Activated B cell treated with CpG ODN at 0.5 μM for 24 hours (primary cell): ENCODE measurements at places on chromosomes 3 and 15. TPM values are rescaled to one million over a fixed set of nuclear protein-coding genes. Genes with fewer than 3 reads are reported as not detected.

DNA sequence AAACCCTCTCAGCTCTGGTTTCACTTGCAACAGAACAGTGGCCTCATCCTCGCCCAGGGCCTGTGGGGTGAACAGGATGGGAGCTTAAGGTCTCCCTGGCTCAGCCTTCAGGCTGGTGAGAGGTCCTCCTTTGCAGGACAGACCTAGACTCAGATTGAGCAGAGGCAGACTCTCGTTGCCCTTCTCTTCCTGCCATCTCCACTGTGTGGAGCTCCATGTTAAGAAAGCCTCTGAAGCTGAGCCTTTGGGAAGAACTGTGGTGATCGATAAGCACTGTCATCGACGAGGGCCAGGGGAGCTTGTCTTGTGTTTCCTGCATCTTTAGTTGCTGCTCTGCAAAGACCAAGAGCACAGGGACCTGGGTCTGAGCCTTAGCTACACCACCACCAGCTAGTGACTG is 37.8 kb upstream of the GRIP2 start:
- H3K36me3 ChIP-seq, result no peaks in the 10 kb centered on the region
- H3K4me3 ChIP-seq, result no peak overlapping the region
- no peaks in the 10 kb centered on the region for H3K4me1 ChIP-seq
- no peak overlapping the region for H3K27ac ChIP-seq
- no peak for DNase-seq
- peaks cover 7% of the 10 kb centered on the region for H3K27me3 ChIP-seq

DNA sequence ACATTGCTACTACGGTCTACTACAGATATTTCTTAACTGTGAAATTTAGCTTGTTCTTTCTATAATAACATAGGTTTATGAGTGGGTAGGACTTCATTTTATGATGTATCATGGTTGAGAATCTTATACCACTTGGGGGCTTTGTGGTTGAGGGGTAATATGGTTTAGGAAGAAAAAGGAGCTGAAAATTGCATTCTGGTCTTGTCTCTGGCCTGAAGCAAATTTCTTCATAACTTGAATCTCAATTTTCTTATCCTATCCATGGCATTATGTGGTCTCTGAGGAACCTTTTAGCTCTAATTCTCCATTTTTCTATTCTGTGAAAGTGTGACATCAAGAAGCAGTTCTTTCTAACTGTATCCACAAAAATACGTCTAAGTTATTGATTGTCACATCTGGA is 341.0 kb downstream of the SOX2 start:
- no peak for DNase-seq
- no peaks in the 10 kb centered on the region for H3K4me1 ChIP-seq
- H3K27me3 ChIP-seq, result no peaks in the 10 kb centered on the region
- no peaks in the 10 kb centered on the region for H3K36me3 ChIP-seq

Gene COL7A1
- total RNA-seq, result 0.98 and 1.5 TPM in 2 replicates

- no peak for DNase-seq
- H3K4me1 ChIP-seq, result peaks cover 11% of the 10 kb centered on the region
- no peak overlapping the region for H3K27ac ChIP-seq
- no peaks in the 10 kb centered on the region for H3K27me3 ChIP-seq
- peak overlapping the region; percentile 44 for H3K4me3 ChIP-seq
These were observed 20.1 kb upstream of the PLSCR5 start for GRCh38 chr3:146625186-146625775.

Gene KBTBD13
- not detected in 2 replicates for total RNA-seq

DNA sequence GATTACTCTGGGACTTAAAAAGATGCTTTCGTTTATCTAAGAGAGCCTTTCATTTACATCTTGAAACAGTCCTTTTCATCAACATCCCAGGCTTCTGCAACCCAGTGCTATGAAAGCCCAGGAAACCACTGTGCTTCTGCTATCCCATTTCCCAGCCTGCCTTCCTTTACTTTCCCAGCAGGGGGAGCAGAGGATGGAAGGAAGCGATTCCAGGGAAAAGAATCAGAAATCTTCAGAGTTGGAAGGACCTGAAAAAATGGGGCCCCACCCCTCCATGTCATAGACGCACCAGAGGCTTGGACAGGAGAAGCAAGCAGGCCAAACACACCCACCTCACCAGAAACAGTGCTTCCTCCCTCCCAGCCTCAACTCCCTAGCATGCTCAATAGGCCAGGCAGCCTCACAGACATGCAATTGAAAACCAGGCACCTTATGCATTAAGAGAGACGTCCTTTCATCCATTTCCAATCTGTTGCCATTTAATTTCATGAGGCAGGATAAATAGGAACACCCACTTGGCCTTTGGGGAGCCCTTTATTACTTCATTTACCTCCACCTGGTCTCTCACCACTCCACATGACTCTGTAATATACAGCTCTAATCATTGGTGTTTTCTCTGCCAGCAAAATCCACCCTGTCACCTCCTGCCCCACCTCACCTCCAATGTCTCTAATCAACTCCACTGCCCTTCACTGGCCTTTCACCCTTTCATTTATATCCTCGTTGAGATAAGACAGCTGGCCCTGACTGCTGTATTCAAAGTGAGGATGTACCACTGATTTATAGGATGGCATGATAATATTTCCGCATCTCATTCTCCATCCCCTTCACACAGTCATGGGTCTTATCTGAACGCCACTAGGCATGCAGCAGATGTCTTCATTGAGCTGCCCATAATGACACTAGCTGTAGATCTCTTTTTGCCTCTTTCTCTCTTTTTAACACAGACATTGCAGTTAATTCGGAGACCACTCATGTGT is 583.9 kb downstream of the NTRK3 start:
- no peaks in the 10 kb centered on the region for H3K4me1 ChIP-seq
- H3K27me3 ChIP-seq, result no peaks in the 10 kb centered on the region
- DNase-seq, result no peak
- H3K27ac ChIP-seq, result no peak overlapping the region
- no peaks in the 10 kb centered on the region for H3K36me3 ChIP-seq

Gene MB21D2
- total RNA-seq, result 0.09 and 0.15 TPM in 2 replicates

GRCh38 chr3:194203482-194204041 is 67.6 kb downstream of the HES1 start:
- peak overlapping the region; percentile 54 for H3K27ac ChIP-seq
- peaks cover 33% of the 10 kb centered on the region for H3K27me3 ChIP-seq
- peak; percentile 32 for DNase-seq

DNA sequence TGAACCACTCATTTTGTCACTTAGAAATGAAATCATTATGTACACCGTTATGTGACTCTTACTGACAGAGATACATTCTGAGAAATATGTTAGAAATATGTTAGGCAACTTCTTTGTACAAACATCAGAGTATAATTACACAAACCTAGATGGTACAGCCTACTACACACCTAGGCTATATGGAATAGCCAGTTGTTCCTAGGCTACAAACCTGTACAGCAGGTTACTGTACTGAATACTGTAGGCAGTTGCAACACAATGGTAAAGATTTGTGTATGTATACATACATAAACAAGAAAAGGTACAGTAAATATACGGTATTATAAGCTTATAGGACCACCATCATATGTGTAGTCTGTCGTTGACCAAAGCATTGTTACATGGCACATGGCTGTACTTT is 3.7 kb downstream of the SACM1L start:
- H3K4me1 ChIP-seq, result peaks cover 84% of the 10 kb centered on the region
- peaks cover 52% of the 10 kb centered on the region for H3K36me3 ChIP-seq
- peaks cover 3% of the 10 kb centered on the region for H3K27me3 ChIP-seq
- peak overlapping the region; percentile 35 for H3K27ac ChIP-seq
- H3K4me3 ChIP-seq, result no peak overlapping the region

- H3K4me3 ChIP-seq, result peak overlapping the region; percentile 3
- no peak overlapping the region for H3K27ac ChIP-seq
- no peaks in the 10 kb centered on the region for H3K36me3 ChIP-seq
- peaks cover 3% of the 10 kb centered on the region for H3K27me3 ChIP-seq
- DNase-seq, result no peak
- peaks cover 9% of the 10 kb centered on the region for H3K4me1 ChIP-seq
These were observed 141.9 kb upstream of the CCDC54 start for GRCh38 chr3:107235193-107235927.

GRCh38 chr3:52399593-52399992 is 45.3 kb downstream of the SEMA3G start:
- no peak overlapping the region for H3K4me3 ChIP-seq
- H3K36me3 ChIP-seq, result peaks cover 60% of the 10 kb centered on the region
- H3K4me1 ChIP-seq, result no peaks in the 10 kb centered on the region
- H3K27ac ChIP-seq, result no peak overlapping the region

DNA sequence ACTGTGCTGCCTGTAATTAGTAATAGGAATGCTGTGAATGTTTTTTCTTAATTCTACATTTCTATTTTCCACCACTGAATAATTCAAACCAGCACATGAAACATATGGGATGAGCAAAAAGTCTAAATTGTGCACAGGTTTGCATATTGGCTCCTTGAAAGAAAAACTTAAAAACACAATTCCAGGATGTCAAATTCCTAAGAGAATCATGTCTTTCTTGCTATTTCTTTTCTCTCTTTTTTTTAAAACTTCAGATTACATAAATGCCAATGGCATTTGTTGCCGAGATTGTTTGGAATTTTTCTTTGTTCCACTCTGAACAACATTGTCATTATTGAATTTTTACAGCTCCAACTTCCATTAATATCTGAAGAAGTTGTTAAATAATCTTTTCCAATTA is 60.8 kb downstream of the VGLL3 start:
- H3K27me3 ChIP-seq, result no peaks in the 10 kb centered on the region
- no peak overlapping the region for H3K4me3 ChIP-seq
- no peak for DNase-seq
- no peak overlapping the region for H3K27ac ChIP-seq
- no peaks in the 10 kb centered on the region for H3K36me3 ChIP-seq

DNA sequence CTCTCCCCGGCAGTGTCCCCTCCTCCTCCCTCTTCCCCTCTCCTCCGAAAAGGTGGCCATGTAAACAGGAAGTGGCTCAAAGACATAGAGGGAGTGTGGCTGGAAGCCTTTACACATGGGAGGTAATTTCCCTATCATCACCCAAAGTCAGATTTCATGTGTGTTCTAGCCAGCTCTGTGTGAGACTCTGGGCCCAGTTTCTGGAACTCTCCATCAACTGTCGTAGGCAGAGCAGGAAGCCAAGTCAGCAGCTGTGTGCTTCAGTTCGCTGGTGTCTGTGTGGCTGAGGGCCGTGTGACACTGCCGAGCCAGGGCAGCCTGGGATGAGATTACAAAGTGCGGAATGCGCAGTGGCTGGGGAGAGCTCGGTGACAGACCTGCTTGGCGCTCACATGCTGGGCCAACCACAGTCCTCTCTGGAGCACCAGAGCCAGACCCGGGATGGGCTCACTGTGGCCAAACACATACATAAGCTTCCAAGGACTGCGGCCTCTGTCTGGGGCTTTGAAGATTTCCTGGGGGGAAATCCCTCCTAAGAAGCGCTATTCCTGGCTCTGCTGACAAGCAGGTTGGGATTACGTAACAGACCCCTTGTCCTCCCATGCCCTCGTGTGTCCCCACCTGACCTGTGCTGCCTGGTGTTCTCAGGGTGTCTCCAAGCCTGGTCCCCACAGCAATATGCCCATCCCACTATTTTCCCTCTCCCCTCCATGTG is 50.7 kb downstream of the UMPS start:
- H3K4me3 ChIP-seq, result no peak overlapping the region
- peaks cover 17% of the 10 kb centered on the region for H3K27me3 ChIP-seq
- no peak overlapping the region for H3K27ac ChIP-seq
- H3K36me3 ChIP-seq, result no peaks in the 10 kb centered on the region
- no peak for DNase-seq

DNA sequence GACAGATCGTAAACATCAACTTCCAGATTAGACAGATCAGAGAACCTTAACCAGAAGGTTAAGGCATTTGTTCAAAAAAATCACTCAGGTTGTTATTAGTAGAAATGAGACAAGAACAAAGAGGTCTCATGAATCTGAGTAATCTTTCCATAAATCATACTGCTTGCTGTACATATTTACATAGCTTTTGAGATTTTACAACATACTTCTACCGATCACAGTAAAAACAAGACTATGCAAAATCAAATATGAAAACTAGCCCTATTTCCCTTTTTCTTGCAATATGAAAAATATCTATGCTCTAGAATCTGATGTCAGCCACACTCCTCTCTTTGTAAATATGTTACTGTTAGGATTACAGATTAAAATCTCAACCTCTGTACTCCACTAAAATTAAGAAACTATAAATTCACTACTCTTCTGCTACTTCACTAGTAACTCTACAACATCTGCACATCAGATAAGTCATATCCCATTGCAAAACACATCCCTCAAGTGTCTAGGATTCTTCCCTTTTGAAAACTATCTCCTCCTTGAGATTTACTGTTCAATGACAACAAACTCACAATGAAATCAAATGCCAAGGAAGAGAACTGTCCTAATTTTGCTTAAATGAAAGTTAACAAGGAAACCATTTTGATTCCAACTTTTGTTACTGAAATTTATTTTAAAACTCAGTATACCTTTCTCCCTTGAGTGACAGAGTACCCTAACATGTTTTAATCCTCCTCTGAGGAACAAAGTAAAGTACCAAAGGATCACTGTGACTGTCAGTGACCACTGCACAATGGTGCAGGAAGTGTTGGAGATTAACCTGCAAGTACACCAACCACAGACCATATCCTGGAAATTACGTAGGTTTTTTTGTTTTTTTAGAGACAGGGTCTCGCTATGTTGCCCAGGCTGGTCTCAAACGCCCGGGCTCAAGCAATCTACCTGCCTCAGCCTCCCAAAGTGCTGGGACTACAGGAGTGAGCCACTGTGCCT is 12.8 kb downstream of the DCUN1D1 start:
- H3K36me3 ChIP-seq, result peaks cover 29% of the 10 kb centered on the region
- no peaks in the 10 kb centered on the region for H3K27me3 ChIP-seq
- peaks cover 54% of the 10 kb centered on the region for H3K4me1 ChIP-seq
- H3K4me3 ChIP-seq, result peak overlapping the region; percentile 32
